ENCODE measurements at places on chromosomes 5 and 9.

- DNase-seq = no peak
Measured at GRCh38 chr5:111756581-111757354, at the start of gene NREP. NREP (minus strand) TSS chr5:111757194; CDS start chr5:111755772, 1,422 bp downstream.

DNA sequence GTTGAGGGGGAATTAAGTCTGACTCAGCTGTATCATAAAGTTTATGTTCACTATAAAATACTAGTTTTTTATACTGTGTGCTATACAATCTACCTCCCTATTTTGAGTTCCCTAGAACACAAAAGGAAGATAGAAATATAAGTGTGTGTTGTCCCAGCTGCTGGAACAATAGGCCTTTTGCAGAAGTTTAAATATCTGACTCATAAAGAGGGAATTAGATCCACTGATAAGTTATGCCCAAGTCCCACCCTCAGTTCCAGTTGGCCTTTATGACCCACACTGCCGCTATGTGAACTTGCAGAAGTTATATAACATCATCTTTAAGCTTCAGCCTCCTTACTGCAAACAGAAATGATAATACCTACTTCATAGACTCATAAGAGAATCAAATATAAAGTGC, 88.5 kb upstream of the DAB2 start:
- DNase-seq = no peak

DNA sequence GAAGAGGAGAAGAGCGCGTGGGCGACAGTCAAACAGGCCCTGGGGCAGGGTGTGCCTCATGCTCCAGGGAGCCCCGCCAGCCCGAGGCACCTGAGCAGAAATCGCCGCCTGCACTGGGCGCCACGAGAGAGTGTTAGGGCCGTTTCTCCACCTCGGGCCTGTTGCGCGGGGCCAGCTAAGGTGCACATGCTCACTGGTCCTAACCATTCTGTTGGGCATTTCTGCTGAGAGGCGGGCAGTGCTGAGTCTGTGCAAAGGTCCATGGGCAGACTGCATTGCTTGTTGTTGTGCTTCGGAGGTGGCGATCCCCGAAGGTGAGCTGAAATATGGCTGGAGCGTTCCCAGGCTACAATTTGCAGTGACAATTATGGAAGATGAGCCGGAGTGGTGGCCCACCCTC, 367.8 kb upstream of the SPATA31A5 start:
- no peak for DNase-seq

GRCh38 chr5:102226321-102226720, 69.8 kb downstream of the SLCO4C1 start:
- DNase-seq = no peak

GRCh38 chr5:172705576-172706084, 64.6 kb downstream of the NEURL1B start:
- no peak for DNase-seq

GRCh38 chr5:150211156-150212030, 21.5 kb downstream of the SLC6A7 start:
- no peak for DNase-seq

DNA sequence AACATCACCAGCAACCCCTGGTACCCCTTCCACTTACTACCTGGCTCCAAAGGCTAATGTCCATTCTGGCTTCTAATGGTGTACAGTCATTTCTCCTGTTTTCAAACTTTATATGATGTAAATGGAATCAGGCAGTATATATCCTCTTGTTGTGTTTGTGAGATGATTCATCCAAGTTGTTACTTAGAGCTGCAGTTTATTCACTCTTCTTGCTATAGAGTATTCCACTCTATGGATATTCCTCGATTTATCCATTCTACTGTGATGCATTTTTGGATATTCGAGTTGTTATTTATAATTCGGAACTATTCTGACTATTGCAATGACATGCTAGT, 32.4 kb downstream of the IRF1 start:
- no peak for DNase-seq

GRCh38 chr5:111735583-111736270, 21.3 kb downstream of the NREP start:
- no peak for DNase-seq

- DNase-seq = no peak
Measured at GRCh38 chr5:16842896-16843295, 93.2 kb downstream of the MYO10 start.

GRCh38 chr5:172644266-172644665, 3.2 kb downstream of the NEURL1B start:
- DNase-seq = no peak

DNA sequence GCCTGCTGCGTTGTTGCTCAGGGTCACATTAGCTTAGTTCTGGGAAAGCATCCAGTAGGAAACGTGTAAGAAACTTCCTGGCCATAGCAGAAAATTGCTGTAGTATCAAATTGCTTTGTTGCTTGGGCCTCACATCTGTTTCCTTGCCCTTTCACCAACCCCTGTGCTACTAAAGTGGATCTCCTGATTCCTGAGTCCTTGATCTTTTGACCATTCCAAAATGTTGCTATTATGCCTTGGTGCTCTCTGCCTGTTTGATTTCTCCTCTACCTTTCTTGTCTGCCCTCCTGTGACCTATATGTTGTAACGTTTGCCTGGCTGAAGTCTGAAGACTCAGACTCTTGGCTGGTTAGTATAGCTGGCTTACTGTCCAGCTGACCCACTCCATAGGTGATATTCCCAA, 350.5 kb downstream of the ADGRV1 start:
- no peak for DNase-seq

- no peak for DNase-seq
Measured at GRCh38 chr5:75612226-75612569, 945 bp downstream of the ANKDD1B start.

GRCh38 chr9:25891527-25891926, 213.3 kb upstream of the TUSC1 start:
- DNase-seq = no peak

GRCh38 chr5:103428411-103428871, 134.1 kb downstream of the NUDT12 start:
- no peak for DNase-seq

DNA sequence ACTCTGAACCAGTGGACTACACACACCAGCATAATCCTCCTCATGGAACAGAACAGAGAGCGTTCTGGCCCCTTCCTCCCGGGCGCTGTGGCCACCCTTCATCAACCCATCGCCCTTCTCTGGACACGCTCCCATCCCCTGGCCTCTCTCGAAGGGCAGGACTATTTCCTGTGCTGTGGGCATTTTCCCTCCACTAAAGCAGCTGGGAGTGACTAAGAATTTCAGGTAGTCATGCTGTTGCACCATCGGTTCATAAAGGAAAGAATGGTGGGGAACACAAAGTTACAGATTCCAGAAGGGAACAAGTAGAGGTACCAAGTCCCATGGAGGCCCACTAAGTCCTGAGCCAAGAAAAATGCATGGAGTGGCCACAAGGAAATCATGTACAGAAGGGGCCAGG, 68.6 kb downstream of the EPB41L4B start:
- no peak for DNase-seq

DNA sequence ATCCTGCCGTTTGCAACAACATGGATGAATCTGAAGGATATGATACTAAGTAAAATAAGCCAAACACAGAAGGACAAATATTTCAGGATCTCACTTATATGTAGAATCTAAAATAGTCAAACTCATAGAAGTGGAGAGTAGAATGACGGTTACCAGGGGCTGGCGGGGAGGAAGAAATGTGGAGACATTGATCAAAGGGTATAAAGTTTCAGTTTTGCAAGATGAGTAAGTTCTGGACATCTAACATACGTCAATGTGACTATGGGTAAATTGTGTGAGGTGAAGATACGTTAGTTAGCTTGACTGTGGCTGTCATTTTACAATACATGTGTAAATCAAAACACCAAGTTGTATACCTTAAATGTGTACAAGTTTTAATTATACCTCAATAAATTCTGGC, 200.3 kb downstream of the SNX18 start:
- DNase-seq = no peak

DNA sequence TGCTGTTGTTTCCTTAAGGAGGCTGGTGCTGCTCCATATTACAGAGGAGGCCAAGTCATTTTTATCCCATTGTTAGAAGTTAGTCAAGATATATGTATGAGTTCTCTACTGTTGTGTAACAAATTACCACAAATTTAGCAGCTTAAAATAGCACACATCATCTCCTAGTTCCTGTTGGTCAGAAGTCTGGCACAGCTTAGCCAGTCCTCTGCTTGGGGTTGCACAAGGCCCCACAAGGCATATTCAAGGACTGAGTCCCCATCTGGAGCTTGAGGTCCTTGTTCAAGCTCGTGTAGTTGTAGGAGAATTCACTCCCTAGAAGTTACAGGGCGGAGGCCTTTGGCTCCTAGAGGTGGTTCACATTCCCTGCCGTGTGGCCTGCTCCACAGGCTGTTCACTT, 14.7 kb downstream of the MTAP start:
- DNase-seq = no peak

DNA sequence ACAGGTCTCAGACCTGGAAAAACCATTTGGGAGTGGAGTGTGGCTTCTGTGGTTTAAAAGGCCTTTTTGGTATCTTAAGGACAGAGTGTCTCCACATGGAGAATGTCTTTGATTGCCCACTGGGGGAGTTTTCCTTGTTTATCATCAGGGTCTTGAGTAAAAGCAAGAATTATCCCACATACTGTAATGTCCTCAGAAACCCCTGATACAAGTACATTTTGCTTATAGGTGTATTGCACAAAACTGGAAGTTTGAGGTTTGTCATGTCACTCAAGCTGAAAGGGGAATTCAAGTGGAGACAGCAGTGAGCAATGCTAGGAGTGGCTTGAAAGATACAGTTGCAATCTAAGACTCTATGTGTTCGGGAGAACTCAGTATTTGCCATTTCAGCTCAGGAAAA, 62.7 kb upstream of the GRAMD2B start:
- no peak for DNase-seq

DNA sequence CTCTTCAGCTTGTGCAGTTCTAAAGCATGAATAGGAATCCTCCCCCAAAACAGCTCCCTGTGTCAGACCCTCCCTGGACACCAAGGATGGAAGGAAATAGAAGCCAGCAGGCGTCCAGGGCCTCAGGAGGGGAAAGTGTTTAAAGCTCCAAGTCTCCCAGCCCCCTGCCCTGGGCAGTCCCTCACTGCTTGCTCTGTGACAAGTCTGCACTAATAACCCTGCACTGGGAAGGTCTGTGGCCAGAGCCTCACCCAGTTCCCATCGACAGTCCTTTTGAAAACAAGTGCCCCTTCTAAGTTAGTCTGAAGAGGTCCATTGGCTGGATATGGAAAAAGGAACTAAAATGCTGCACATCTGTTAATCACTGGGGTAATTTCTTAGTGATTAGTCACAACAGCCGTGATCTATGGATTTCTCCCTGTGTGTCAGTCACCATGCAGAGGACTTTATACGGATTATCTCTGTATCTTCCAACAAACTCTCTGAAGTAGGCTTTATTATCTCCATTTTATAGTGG, 195.3 kb downstream of the FBXL7 start:
- no peak for DNase-seq

DNA sequence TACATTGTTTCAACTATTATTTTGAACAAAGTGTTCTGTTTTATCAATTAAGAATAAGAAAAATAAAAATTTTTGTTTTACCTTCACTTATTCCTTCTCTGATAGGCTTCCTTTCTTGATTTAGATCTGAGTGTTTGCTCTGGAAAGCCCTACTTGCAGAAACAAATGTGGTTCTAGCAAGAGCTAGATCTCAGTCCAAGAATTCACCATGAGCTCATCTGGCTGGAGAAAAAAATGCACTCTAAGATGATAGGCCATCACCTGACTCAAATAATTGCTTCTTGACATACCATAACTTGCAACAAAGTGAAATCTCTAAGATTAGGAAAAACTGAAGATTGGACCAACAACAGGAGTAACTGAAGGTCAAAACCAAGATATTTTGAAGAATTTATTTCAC, 6.3 kb upstream of the RLN2 start:
- DNase-seq = no peak

- no peak for DNase-seq
Measured at GRCh38 chr5:16489322-16489791, 23.8 kb upstream of the ZNF622 start.

- no peak for DNase-seq
Measured at GRCh38 chr5:138595180-138595795, 20.1 kb upstream of the HSPA9 start.

- no peak for DNase-seq
Measured at GRCh38 chr5:99023330-99023729, 94.5 kb upstream of the CHD1 start.

- DNase-seq = peak; percentile 42
Measured at GRCh38 chr9:136122425-136123383, 4.0 kb upstream of the TMEM250 start.

GRCh38 chr5:110099572-110099971, 409.8 kb downstream of the MAN2A1 start:
- DNase-seq = no peak

- DNase-seq = no peak
Measured at GRCh38 chr9:38343037-38343436, 49.5 kb upstream of the ALDH1B1 start.

DNA sequence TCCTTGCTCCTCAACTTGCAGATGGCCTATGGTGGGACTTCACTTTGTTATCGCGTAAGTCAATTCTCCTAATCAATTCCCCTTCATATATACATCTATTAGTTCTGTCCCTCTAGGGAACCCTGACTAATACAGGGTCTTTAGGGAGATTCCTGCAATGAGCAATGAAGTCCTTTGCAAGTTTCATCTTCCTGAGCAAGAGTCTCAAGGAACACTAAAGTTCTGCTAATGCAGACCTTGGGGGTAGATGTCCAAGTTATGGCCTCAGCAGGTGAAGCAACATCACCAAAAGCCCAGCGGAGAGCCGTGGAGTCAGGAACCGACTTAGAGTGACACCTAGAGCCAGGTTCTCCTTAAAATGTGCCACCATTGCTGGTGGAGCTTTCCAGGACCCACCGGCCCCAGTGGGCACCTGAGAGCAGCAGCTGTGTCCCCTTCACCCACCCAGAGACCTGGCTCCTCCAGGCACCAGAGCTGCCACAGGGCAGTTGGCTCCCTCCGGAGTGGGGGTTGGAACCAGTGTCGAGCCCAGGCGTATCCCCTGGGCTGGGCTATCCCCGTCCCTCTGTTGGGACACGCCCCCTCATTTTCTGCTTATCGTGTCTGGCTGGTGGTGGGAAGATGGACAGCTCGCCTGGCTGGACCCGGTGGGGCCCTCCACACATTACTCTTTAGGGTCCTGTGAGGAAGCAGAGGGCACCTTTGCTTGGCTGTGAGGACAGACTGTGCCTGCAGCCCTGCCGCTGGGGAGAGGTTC, 10.9 kb upstream of the FCN1 start:
- DNase-seq = no peak

GRCh38 chr5:109838157-109838556, 148.4 kb downstream of the MAN2A1 start:
- no peak for DNase-seq
